ENCODE measurements at places on chromosomes 11 and 22.

GRCh38 chr11:1042626-1043562 lies 6.4 kb upstream of the MUC6 start:
- DNase-seq: no peak

GRCh38 chr22:46517255-46517761 lies 20.1 kb downstream of the CELSR1 start:
- no peak for DNase-seq

GRCh38 chr11:119717839-119718534 lies 11.0 kb downstream of the NECTIN1 start:
- DNase-seq: no peak

DNA sequence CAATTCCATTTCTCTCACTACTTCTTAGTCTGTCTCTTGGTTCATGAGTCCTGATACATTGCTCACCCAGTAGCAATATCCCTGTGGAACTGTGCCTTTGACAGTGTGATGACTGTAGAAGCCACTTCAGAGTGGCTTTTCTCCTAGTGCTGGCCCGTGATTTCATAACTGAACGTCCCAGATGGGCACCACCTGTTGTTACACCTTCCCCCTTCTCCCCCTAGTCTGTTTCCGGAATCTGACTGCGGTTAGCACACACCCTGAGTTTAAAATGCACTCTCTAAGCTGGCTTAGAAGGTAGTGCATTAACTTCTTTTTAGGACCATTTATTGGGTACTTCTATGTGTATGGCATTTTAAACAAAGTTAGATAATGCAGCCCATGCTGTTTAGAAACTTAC lies 83.0 kb downstream of the ALX4 start:
- DNase-seq: no peak

DNA sequence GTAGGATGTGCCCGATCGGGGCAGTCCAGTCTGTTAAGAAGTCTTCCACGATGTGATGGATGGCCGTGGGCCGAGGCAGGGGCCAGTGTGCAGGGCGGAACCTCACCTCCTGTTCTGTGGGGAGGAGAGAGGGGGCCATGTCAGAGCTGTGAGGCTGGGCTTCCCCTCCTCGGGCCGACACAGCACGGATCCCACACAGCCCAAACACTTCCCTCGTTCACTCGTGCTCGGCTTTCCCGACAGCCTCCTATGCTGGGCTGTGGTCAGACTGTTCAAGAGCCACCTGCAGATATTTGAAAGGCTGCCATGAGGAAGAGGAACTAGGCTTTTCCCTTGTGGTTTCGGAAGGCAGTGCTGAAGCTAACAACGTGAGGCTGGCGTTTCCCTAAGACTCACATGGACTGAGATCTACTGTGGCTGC lies 12.3 kb upstream of the TXN2 start:
- no peak for DNase-seq

- DNase-seq: no peak
Observed at GRCh38 chr11:120146413-120147093, 8.6 kb upstream of the TRIM29 start.
